HFFc6 (cell line): ENCODE measurements at places on chromosomes 7 and 10.

DNA sequence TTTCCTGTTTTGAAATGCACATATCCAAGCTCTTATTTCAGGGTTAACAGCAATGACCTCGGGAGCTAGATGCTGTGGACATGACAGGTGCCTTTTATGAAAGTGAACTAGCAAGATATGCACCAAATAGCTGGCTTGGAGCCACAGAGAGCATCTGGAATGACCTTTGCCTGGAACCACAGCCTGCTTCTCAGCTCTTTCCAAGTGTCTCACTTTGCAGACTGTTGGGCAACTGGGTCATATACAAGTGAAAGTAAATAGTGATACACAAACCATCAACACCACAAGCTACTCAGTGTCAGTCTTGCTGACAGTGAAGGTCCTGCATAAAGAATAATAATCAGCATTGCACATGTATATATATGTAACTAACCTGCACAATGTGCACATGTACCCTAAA is 183.5 kb downstream of the RNF133 start:
- H3K36me3 ChIP-seq: no peaks in the 10 kb centered on the region
- H3K27ac ChIP-seq: no peak overlapping the region
- DNase-seq: no peak
- H3K4me1 ChIP-seq: no peaks in the 10 kb centered on the region
- H3K27me3 ChIP-seq: no peaks in the 10 kb centered on the region
- no peak overlapping the region for H3K4me3 ChIP-seq

GRCh38 chr10:75739414-75740143 is 308.2 kb downstream of the LRMDA start:
- no peak for DNase-seq
- H3K27ac ChIP-seq: no peak overlapping the region
- no peaks in the 10 kb centered on the region for H3K36me3 ChIP-seq
- H3K27me3 ChIP-seq: peaks cover 5% of the 10 kb centered on the region; the same call in 1 of the 2 replicates
- H3K4me1 ChIP-seq: no peaks in the 10 kb centered on the region

- no peak for DNase-seq
- H3K4me1 ChIP-seq: no peaks in the 10 kb centered on the region
- H3K27me3 ChIP-seq: no peaks in the 10 kb centered on the region
- H3K36me3 ChIP-seq: 0 out of 2 replicates have a peak, but pooled peaks cover 4% of the 10 kb centered on the region
- no peak overlapping the region for H3K4me3 ChIP-seq
Observed at GRCh38 chr7:158766570-158767281, 62.1 kb upstream of the NCAPG2 start.

DNA sequence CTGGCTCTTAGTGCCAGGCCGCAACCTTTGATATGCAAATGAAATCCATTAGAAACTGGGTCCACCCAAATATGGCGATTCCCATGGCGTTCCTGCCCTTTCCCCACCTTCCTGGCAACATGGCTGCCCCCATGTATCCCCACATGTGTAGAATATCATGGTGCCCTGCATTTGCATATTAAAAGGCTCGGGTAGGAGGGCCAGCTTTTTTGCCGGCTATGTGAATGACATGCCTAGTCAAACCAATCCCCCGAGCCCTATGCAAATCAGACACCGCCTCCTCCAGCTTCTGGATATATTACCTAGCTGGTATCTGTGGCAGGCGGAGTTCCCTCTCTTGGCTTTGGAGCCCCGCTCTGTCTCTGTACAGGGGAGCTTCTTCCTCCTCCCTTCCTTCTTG is 18.3 kb downstream of the MMS19 start:
- H3K4me3 ChIP-seq: no peak overlapping the region
- no peaks in the 10 kb centered on the region for H3K27me3 ChIP-seq
- no peak for DNase-seq
- H3K36me3 ChIP-seq: peaks cover 37% of the 10 kb centered on the region
